CD4-positive, alpha-beta T cell treated with Interleukin-15 for 4 hours (primary cell): ENCODE measurements at places on chromosomes 12 and 14.

DNA sequence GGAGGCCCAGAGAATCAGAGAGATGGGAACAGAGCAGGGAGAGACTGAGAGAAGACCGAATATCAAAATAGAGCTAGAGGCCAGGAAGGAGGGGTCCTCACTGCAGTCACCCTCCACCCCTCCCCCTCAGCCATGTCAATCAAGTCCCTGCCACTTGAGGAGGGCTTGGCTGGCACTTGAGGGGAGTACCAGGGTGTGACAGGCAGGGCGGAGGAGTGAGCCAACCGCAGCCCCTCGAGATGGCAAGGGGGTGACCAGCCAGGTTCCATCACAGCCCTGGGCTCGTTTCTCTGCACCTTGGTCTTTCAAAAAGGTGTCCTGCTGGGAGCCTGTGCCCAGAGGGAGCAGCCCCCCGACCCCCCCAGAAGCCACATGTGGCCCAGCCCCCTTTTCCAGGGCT lies 4.2 kb downstream of the AQP5 start:
- DNase-seq: no peak

DNA sequence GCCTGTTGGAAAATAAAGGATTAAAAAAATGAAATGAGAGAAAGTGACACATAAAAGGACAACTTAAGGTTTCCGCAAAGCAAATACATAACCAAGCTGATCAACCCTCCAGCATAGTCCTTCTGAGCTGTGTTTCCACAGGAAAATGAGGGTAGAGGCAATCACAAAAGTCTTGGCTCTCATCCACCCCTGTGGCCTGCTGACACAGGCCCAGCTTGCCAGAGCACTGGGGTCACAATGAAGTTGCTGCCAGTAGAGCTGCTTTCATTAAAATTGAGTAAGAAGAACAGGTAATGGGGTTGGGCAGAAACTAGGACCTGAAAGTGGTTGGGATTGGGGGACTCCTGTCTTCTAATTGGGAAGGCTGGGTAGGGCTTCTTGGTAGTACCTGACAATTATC lies 65.9 kb downstream of the RERG start:
- DNase-seq: no peak

DNA sequence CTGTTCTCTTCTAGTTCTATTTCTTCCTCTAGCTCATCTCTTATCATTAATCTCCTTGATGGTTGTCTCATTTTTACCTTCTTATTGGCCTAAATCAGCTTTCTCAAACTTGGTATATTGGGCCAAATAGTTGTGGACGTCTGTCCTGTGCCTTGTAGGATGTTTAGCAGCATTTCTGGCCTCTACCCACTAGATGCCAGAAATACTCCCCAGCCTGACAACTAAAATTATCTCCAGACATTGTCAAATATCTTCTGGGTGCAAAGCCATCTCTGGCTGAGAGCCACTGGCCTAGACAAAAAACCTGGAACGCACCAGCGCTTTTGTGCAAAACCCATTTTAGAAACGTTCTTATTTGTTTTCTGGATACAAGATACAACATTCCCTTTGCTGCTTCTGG lies 38.8 kb upstream of the LRRC10 start:
- no peak for DNase-seq

GRCh38 chr14:51750542-51750941 lies 98.8 kb downstream of the FRMD6 start:
- no peak for DNase-seq

DNA sequence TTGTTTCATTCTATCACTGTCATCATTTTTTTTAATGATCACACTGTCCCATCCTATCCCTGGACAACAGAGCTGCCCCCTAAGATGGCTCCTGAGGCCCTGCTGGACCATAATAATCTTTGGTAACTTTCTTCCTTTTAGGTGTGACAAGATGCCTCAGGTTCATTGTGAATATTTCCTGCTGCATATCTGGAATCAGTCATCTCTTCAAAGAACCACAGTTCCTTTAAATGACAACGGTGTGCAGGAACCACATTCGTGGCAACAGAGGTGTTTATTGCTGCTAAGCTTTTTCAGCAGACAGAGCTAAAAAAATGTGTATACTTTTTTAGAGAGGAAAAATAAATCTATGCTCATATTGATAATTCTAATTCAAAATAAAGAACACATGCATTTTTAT lies 312.9 kb downstream of the MED13L start:
- DNase-seq: no peak
